Stimulated activated CD8-positive, alpha-beta memory T cell treated with anti-CD3 and anti-CD28 coated beads, Interleukin-7, amount 100 ng/mL, for 48 hours (primary cell): ENCODE measurements at places on chromosomes 5 and 9.
A peak's percentile ranks its signal among the peaks of the same experiment; 100 is the strongest.

- DNase-seq: no peak
Observed at GRCh38 chr5:76341651-76342334, 61.3 kb upstream of the IQGAP2 start.

DNA sequence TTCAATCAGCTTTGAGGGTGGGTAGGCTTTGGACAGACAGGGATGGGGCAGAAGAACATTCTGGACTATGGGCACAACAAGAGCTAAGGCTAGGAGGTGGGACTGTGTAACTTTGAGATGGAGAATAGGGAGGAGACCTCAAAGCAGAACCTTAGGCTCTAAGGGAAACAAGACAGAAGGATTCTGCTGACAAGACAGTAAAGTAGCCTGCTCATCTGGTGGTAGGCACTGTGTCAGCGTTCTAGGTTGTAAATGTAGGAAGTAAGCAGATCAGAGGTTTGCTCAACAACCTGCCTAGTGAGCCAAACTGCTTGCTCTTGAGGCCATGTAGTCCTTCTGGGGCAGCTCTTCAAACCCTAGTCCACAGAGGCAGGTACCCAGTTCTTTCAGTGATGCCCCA, 15.0 kb upstream of the IL12B start:
- DNase-seq: no peak

- DNase-seq: no peak
Observed at GRCh38 chr9:129958796-129959195, 84.2 kb downstream of the FNBP1 start.

DNA sequence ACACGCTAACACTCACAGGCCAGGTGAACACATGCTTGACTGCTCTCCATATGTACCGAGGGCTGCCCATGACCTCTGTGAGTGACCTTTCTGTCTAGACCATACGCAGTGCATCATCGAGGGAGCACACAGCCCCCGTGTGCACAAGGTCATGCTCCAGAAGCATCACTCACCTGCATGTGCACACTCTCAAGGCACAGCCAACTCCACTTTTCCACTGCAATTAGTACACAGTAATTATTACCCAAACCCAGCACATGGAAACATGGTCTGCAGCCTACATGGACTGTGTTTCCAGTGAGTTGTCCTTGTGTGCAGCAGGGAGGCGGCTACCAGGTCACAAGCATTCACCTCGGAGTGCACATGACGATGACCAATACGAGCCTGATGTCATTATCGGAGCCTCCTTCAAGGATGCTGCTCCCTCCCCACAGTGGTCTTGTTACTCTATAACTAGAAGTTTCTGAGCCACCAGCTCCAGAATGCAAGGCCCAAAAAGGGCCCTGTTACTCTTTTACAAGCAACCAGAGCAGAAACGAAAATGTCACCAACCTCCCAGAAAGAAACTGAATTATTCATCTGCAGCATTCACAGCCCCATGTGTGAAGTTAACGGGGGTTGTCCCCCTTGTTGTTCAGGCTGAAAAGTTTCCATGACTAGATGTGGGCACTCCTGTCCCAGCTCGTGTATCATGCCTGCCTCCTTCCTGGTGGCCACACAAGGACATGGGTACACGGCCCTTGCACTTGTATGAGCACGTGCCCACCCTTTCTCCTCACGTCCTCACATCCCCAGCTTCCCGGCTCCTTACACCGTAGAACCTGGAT, 31.2 kb downstream of the SEMA4D start:
- DNase-seq: no peak

DNA sequence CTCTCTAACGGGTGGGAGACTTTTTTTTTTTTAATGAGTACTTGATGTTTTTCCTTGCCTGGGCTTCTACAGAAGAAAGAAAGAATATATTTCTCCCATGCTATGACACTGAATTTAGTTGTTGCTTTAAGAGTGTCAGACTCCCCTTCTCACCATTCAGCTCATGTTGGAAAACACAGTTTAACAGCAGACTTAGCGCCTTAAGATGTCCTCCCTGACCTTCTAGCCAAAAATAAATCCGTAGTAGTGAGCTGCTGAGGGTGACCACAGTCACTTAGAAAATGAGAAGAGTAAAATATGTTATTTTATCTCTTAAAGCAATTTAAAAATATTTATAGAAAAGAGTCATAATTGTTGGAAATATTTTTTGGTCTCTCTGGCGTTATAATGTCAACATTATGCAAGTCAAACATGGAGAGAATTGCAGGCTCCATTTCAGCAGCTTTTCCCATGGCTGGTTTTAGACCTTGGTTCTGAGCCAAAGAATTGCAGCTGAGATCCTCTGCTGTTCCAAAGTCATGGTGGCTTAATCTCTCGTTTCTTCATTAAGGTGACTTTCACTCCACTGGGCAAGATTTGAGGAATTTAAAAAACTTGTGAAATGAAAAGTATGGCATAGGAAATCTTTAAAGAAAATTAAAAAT, 143.5 kb downstream of the GHR start:
- no peak for DNase-seq

DNA sequence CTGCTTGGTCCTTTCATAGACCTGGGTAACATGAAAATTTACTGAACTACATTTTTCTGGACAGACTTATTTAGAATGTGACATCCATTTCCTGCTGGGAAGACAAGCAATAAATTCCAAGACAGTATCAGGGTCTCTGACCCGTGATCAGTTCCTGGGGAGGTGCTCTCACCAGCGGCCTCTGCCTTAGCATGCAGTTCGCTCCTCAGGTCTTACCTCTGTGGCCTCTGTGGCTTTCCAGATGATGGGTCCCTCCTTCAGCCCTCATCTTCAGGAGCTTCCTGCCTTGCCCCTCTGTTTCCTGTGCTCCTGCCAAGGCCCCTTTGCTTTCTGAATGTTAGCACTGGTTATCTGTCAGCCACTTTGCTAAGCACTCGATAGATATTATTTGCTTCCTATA, 66.4 kb downstream of the CMYA5 start:
- DNase-seq: no peak

GRCh38 chr5:175747539-175748060, 89.7 kb downstream of the HRH2 start:
- no peak for DNase-seq

GRCh38 chr9:68749579-68750159, 44.6 kb downstream of the PIP5K1B start:
- no peak for DNase-seq

- DNase-seq: no peak
Observed at GRCh38 chr5:173591056-173591514, 25.4 kb downstream of the BOD1 start.

DNA sequence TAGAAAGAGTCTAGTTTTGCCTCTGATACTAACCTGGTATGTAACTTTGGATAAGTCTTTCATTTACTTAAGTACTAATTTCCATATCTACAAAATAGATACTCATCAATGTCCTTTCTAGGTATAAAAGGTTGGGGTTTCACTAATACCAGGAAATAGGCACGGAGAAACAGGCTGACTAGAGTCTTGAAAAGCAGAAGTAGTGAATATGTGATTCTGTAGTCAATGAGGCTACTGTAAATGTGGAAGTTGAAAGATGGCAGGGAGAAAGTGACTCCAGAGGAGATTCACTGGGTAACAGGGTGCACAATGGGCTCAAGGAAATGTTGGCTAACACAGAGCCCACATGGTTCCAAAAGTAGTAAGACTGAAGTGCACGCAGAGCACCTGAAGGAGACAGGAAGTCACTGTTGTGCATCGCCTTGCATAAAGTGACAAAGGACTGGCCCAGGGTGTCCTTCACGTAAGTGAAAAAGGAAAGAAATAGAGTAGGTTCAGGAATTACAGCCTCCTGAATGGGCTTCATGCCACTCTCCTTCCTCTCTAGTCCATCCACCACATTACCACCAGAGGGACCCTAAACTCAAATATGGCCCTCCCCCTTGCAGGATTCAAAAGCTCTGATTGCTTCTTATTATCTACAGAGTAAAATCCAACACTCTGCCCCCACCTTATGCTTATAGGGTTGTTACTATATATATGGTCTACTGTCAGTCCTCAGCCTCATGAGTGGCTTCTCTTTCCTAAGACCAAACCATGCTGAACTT, 288.0 kb upstream of the SMARCA2 start:
- DNase-seq: no peak

DNA sequence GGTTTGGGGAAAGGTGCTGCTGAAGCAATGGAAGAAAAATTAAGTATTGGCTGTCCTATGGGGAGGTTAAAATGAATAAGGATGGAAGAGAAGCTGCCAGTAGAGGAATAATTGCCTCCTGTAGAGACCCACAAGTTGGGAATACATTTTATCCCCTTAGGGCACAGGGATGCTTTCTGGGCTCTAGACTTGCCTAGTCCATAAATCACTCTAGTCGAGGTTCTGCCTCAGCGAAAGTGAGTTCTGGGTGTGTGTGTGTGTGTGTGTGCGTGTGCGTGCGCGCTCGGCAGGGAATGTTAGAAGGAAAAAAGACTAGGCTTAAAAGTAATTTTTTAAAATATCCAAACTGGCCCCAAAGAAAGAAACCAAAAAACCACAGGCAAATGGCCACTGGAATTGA, 291.6 kb downstream of the DOCK8 start:
- DNase-seq: no peak

GRCh38 chr9:127021664-127022363, 100.6 kb downstream of the ANGPTL2 start:
- no peak for DNase-seq

DNA sequence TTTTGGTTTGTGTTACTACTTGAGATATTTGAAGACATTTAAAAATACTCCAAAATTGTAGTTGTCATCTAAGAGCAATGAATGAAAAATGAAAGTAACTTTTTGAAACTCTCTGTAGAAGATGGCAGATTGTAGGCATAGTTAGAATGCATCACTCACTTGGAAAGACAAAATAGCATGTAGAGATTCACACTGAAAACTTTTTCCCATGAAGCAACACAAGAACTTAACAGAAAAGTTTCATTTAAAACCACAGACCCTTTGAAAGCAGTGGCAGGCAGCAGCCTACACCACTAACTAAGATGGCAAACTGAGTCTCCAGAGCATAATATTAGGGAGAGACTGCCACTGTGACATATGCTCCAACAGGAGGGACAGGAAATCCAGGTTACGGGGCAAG, 18.9 kb upstream of the FAM174A start:
- no peak for DNase-seq

DNA sequence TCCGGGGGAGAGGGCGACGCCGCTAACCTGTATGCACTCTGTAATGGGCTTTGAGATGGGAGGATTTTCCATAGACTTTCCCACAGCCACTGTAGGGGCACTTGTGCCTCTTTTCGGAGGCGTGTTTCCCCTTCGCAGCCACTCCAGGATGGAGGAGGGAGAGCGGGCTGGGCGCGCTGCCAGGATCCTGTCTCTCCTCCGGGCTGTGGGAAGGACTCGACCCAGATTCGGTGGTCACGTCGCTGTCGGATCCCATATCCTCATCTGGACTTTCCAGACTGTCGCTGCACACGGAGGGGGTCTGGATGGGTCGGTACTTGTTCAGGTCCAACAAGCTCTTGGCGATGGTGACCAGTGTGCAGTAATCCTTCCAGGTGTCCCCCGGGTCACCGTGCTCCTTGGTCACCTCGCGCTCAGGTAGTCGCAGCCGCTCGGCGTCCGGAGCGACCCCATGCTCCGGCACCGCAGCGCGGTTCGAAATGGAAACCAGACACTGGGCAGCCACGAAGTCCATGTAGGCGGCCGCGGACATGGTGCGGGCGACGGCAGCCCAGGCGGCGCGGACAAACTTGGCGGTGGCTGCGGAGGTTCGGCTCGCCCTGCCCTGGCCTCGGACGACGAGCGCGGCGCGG, 1.5 kb downstream of the KLF9 start:
- DNase-seq: no peak

GRCh38 chr9:69743930-69744329, 15.9 kb downstream of the PTAR1 start:
- no peak for DNase-seq

- DNase-seq: no peak
Observed at GRCh38 chr5:82426464-82427154, 148.5 kb upstream of the RPS23 start.

GRCh38 chr9:94951324-94952135, 225.0 kb downstream of the AOPEP start:
- DNase-seq: no peak

- DNase-seq: no peak
Observed at GRCh38 chr9:114029311-114030170, 48.6 kb downstream of the AMBP start.

GRCh38 chr5:16784843-16785791, 151.0 kb downstream of the MYO10 start:
- DNase-seq: peak; percentile 40

DNA sequence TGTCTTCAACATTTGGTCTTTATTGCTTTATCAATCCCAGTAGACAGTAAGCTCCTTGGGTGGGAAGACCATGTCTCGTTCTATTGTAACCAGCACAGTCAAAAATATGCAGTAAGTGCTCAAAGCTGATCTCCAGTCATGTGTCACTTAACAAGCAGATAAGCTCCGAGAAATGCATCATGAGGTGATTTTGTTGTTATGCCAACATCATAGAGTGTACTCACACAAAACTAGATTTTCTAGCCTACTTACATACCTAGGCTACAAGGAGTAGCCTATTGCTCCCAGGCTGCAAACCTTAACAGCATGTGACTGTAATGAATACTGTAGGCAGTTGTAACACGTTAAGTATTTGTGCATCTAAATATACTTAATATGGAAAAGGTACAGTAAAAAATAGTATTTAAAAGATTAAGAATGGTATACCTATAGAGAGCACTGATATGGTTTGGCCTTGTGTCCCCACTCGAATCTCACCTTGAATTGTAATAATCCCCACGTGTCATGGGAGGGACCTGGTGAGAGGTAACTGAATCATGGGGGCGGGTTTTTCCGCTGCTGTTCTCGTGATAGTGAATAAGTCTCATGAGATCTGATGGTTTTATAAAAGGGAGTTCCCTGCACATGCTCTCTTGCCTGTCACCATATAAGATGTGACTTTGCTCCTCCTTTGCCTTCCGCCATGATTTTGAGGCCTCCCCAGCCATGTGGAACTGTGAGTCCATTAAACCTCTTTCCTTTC, 39.8 kb upstream of the PCSK5 start:
- no peak for DNase-seq

DNA sequence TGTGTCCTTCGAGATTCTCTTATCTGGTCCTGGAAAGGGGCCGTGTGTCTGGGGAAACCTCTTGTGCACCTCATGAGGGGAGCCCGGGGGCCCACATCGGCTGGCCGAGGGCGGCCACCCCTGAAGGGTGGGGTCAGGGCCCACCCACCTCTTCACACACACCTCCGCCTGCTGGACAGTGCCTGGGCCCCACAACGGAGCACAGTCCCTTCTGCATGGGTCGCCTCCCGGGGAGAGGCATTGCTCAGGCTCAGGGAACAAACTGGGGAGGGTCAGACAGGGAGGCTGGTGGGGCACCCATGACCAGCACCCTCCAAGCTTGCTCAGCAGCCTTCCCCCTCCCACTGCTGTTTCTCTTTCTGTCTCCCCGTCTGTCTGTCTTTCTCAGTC, 1.3 kb upstream of the LRRC14B start:
- no peak for DNase-seq

DNA sequence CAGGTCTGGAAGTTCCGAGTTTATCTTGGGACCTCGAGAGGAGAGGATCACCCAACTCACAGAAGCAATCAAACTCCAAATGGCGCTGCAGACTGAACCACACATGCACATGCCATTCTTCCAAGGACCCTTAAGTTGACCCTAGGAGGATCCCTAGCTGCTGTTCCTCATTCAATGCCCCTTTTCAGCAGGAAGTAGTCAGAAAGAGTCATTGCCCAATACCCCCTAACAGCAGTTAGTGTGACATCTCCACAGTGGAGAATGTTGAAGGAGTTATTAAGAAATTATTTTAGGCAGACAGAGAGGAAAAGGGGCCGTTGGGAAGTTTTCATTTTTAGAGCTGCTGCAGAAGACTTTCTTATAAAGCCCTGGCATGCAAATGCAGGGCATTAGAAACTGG, 229.9 kb upstream of the DAB2 start:
- no peak for DNase-seq
